ENCODE measurements at places on chromosomes 16 and 17. TPM values are rescaled to one million over a fixed set of nuclear protein-coding genes. Genes with fewer than 3 reads are reported as not detected.

- no peaks in the 10 kb centered on the region for H3K36me3 ChIP-seq
- no peak overlapping the region for H3K27ac ChIP-seq
- DNase-seq, result peak; percentile 36
- no peaks in the 10 kb centered on the region for H3K27me3 ChIP-seq
- peaks cover 25% of the 10 kb centered on the region for H3K4me1 ChIP-seq
These were observed 792 bp downstream of the SECTM1 start for GRCh38 chr17:82332669-82333278.

- no peak overlapping the region for H3K27ac ChIP-seq
- H3K4me3 ChIP-seq, result peak overlapping the region; percentile 89
- H3K4me1 ChIP-seq, result no peaks in the 10 kb centered on the region
These were observed 1.6 kb downstream of the KIF22 start for GRCh38 chr16:29791845-29792807.

DNA sequence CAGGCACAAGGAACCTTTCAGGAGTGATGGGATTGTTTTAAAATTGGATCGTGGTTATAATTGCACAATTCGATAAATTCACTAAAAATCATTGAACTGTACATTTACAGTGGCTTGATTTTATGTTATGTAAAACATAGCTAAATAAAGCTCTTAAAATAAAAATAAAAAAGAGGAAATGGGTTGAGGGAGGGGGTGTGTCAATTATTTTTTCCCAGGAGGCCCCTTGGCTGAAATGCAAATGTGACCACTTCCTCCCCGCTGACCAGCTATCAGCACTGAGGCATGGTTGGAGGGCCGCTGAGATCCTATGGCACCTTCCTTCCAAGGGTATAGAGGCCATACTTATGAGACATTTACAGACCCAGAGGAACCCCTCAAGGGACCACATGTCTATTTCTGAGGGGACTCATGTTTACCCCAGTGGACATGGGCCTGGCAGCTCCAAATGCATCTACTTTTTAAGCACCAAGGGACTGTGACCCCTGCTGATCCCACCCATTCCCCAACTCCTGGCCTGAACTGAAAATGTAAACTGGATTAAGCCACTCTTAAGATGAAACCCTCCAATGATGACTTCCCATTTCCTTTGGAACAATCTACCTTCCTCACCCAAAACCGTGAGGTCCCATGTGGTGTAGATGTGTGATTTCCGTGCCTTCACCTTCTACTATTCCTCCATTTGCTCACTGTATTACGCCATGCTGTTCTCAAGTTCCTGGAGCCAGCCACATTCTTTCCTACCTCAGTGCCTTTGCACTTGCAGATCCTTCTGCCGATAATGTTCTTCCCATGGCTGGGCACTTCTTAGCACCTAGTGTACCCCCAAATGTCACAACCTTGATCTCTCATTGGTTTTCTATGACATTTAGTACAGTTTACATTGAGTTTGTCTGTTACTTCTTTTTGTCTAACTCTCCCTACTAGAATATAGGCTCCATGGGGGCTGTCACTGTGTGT lies 2.8 kb upstream of the IL21R start:
- no peak overlapping the region for H3K27ac ChIP-seq
- DNase-seq, result no peak
- H3K36me3 ChIP-seq, result no peaks in the 10 kb centered on the region
- H3K27me3 ChIP-seq, result no peaks in the 10 kb centered on the region
- H3K4me1 ChIP-seq, result no peaks in the 10 kb centered on the region

DNA sequence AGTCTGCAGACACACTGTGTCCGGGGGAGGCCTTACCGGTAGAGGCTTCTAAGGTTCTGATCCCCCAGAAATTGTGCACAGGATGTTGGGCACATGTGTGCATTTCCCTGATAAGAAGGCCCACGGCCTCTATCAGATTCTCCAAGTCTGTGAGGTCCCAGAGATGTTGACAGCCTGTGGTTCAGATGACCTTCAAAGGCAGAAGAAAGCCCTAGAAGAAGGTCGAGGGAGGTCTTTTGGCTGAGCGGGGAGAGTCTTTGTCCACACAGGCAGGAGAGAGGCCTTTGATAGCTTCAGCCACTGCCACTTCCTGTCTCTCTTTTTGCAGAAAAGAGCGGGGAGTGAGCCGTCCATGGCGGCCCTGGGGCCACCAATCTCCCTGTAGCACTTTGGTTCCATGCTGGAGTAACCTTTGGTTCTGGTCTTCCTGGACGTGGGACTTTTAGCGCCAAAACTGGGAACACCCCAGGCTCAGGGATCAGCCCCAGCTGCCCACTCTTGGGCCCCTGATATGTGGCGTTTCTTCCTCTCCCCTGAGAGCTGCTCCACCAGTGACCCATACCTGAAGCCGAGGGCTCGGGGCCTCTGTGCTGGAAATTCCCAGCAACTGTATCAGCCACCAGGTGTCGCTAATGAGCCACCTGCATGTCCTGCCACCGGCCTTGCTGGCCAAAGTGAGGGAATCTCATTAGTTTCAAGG lies 28.1 kb upstream of the LGALS9 start:
- H3K27ac ChIP-seq, result no peak overlapping the region
- no peak overlapping the region for H3K4me3 ChIP-seq
- H3K36me3 ChIP-seq, result peaks cover 43% of the 10 kb centered on the region
- H3K4me1 ChIP-seq, result no peaks in the 10 kb centered on the region
- peak; percentile 82 for DNase-seq

GRCh38 chr17:78934681-78935418 lies 9.7 kb upstream of the TIMP2 start:
- DNase-seq, result no peak
- no peaks in the 10 kb centered on the region for H3K36me3 ChIP-seq
- peaks cover 17% of the 10 kb centered on the region for H3K4me1 ChIP-seq
- peak overlapping the region; percentile 17 for H3K4me3 ChIP-seq
- peak overlapping the region; percentile 88 for H3K27ac ChIP-seq

DNA sequence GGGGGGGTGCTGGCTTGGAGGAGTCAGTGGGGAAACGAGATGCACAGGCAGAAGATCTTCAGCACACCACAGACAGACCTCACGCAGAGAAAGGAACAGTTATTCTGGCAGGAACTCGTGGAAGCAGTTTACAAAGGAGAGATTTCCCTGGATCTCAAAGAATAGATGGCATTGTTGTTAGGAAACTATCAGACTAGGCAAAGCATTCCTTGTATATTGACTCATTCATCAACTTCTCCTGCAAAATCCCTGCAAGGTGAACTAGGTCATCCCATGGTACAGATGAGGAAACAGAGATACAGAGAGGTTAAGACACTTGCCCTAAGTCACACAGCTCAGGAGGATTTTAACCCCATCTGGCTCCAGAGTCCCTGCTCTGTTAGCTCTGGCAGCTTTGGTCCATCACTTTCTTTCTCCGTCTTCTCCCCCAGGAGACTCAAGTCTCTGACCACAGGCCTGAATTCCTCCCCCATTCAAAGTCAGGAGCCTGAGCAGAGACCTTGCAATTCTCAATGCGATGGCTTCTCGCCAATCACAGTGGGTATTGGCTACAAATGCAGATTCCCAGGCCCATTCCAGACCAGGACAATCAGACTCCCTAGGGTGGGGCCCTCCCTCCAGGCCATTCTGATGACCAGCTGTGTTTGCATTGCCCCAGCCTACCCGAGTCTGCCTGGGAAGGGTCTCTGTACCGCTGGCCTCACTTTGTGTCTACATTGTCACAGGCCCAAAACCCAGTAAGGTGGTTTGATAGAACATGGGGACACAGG lies 56.4 kb downstream of the LITAF start:
- DNase-seq, result no peak
- no peaks in the 10 kb centered on the region for H3K27me3 ChIP-seq
- H3K27ac ChIP-seq, result no peak overlapping the region
- no peaks in the 10 kb centered on the region for H3K4me1 ChIP-seq
- no peaks in the 10 kb centered on the region for H3K36me3 ChIP-seq

- no peaks in the 10 kb centered on the region for H3K4me1 ChIP-seq
- no peak overlapping the region for H3K4me3 ChIP-seq
- H3K27me3 ChIP-seq, result no peaks in the 10 kb centered on the region
- no peak overlapping the region for H3K27ac ChIP-seq
These were observed 12.6 kb upstream of the RNF222 start for GRCh38 chr17:8409966-8410882.

DNA sequence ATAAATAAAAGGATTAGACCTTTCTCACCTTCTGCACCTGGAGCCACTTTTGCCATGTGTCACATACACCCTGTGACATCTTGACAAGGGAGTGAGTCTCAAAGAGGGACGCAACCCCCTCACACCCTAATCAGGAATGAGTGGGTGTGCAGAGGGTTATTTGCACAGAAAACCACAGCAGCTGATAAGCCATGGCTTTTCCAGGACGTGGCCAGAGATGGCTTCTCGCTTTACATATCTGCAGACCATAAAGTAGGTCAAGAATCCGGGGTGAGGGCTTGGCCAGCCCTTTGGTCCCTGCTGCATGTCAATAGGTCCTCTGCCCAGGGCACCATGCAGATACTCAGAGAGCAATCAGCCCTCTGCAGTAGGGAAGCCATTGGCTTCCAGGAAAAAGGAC lies 2.4 kb upstream of the CD300LF start:
- H3K27me3 ChIP-seq, result no peaks in the 10 kb centered on the region
- no peak overlapping the region for H3K27ac ChIP-seq
- H3K4me3 ChIP-seq, result no peak overlapping the region

DNA sequence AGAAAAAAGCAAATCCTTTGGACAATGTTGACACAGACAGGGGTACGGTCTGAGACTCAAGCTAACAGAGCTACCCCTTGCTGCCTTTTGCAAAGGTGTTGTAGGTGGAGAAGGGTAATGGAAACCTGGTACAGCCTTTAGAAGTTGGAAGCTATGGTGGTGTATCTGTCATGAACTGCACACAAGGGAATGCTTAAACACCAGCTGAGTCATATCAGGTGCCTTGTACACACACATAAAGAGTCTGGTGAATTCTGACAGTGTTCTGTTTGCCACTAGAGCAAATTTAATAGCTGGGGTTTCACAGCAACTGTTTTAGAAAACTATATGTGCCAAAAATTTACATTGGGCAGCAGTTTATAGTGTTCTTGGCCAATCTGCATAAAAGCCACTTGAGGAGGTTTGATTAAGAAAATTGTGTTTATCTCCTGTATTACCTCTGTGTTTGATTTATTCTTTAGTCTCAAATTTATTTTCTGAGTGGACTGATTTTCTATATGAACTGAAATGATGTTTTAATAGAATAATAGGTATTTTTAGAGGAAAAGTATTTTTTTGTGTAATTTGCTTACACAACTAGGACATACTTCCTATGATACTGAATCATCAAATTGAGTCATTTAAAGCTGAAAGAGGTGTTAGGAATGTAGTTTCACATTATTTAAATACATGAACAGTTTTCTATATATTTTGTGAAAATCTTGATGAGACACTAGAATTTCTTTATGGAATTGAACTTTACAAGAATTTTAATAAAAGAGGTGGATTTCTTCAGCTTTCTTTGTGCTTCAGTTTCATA lies 136.9 kb downstream of the MAP2K6 start:
- H3K4me3 ChIP-seq, result no peak overlapping the region
- H3K27me3 ChIP-seq, result no peaks in the 10 kb centered on the region
- no peaks in the 10 kb centered on the region for H3K4me1 ChIP-seq
- H3K36me3 ChIP-seq, result no peaks in the 10 kb centered on the region
- no peak for DNase-seq
- H3K27ac ChIP-seq, result no peak overlapping the region

UTS2R gene
- not detected for total RNA-seq

FBXL16 gene
- total RNA-seq, result not detected

ZNF48 gene
- total RNA-seq, result 25.1 TPM

OTOP2 gene
- total RNA-seq, result not detected

DCUN1D3 gene
- total RNA-seq, result 9.8 TPM

KREMEN2 gene
- total RNA-seq, result not detected

METTL2A gene
- total RNA-seq, result 3.3 TPM

Data from ascending aorta (tissue), 2 donors.